ENCODE measurements at places on chromosomes 13 and 19. TPM values are rescaled to one million over a fixed set of nuclear protein-coding genes. Genes with fewer than 3 reads are reported as not detected.

DNA sequence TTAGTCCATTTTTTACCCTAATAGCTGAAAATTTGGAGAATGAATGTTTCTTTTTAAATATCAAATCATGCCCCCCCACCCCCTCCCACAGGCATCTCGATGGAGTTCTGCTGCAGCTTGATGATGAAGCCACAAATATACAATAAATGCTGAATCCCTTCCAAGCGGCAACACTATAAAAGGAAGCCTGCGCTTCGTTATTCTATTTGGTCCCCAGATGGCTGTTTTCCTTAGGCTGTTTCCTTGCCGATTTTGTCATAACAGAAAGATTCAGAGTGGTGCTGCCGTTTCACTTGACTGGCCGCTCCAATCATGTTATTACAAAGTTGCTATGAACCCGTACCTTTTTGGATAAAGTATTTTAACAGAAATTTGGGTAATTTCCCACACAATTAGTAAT lies 79.5 kb downstream of the MYO16 start:
- DNase-seq = no peak

GRCh38 chr19:51093101-51093500 lies 10.4 kb upstream of the KLK14 start:
- no peak for DNase-seq

DNA sequence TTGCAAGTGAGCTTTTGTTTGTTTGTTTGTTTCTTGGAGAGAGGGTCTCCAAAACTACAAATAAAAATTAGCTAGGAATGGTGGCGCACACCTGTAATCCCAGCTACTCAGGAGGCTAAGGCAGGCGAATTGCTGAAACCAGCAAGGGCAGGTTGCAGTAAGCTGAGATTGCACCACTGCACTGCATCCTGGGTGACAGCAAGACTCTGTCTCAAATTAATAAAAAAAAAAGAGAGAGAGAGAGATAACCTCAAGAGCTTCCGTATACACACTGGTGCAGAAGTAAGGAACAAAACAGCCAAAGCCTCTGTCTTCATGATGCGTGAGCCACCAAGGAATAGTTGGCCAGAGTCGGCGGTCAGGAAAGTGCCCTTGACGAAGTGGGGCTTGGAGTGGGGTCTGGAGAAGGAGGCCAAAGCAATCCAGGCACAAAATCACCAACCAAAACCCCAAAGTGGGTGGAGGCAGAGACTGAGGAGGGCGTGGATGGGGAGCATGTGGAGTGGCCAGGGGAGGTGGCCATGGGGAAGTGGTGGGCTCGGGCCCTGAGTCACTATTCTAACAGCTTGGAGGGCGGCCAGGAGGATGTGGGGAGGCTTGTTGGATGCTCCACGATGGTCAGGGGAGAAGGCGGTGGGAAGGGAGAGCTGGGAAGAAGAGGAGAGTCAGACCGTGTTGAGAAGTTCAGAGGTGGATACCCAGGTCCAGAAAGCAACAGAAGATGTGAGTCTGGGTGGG lies 21.2 kb upstream of the TOMM40 start:
- no peak for DNase-seq

- no peak for DNase-seq
These were observed 93.2 kb upstream of the TM9SF2 start for GRCh38 chr13:99407906-99408702.

DNA sequence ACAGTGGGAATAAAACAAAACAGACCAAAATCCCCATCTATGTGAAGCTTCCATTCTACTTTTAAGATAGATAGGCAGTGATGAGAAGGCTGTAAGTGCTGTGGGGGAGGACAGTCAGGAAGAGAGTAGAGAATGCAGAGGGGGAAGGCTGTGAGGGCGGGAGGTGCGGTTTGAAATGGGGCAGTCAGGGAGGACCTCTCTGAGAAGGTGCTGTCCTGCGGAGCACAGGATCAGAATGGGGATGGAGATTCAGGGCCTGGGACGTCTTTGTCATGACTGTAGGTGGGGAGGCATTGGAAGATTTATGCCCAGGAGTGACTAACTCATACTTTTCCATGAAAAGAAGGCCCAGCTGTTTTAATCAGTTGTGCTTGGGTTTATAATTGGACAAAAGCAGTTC lies 3.9 kb upstream of the GPR183 start:
- no peak for DNase-seq

DNA sequence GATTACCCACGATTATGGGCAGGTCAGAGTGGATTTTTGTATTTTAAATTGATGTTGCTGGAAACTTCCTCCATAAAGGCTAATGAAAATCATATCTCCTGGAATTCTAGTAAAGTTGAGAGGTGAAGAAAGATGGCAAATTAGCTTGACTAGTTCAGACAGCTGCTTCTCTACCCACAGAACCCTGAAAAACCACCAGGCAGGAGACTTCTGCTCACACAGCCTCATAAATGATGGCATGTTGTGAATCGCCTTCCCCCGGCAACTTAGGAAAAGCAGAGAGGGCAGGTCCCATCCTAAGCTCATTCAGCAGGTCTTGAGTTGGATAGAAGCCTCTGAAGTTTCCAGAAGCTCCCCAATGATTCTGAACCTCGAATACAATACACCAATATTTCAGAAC lies 87.6 kb upstream of the SLC7A1 start:
- DNase-seq = no peak

PABPC3 gene
- total RNA-seq = 0.63 TPM
